ENCODE measurements at places on chromosomes 4 and X. TPM values are rescaled to one million over a fixed set of nuclear protein-coding genes. Genes with fewer than 3 reads are reported as not detected.

Gene RBM3
- total RNA-seq: 337 TPM

Gene SEC24D
- 12.7 TPM for total RNA-seq

Gene TRAM1L1
- total RNA-seq: 0.49 TPM

Gene SYN1
- total RNA-seq: 0.29 TPM

Gene CSAG2
- not detected for total RNA-seq

Gene AREG
- 21.5 TPM for total RNA-seq

Gene GLOD5
- total RNA-seq: not detected

Gene WNK3
- total RNA-seq: 0.11 TPM

Gene ASMT
- 0.38 TPM for total RNA-seq

Gene TMPRSS11A
- not detected for total RNA-seq

Gene ARR3
- not detected for total RNA-seq

Gene LNX1
- total RNA-seq: 0.06 TPM

Gene FAM47E
- total RNA-seq: 0.10 TPM

Gene ASB5
- total RNA-seq: 0.03 TPM

Gene PRRG1
- 4.3 TPM for total RNA-seq

Gene ARHGEF38
- not detected for total RNA-seq

Gene USP9X
- total RNA-seq: 25.8 TPM

Gene SPATA4
- total RNA-seq: 0.24 TPM

Gene HPSE
- total RNA-seq: 1.3 TPM

Gene CXXC4
- 0.05 TPM for total RNA-seq

Gene RBMX2
- 27.1 TPM for total RNA-seq

Gene TDO2
- total RNA-seq: 0.55 TPM

Gene EXOSC9
- 23.8 TPM for total RNA-seq

Gene MSX1
- total RNA-seq: 10.1 TPM

Gene GIMD1
- not detected for total RNA-seq

Gene ZFYVE28
- 1.8 TPM for total RNA-seq

Gene RHOXF1
- total RNA-seq: not detected

Gene ETDC
- not detected for total RNA-seq

Gene MAOB
- 0.29 TPM for total RNA-seq

Gene FGFR3
- total RNA-seq: 2.7 TPM

Gene L1CAM
- 20.2 TPM for total RNA-seq

Gene TLR8
- not detected for total RNA-seq

Gene CWH43
- not detected for total RNA-seq

Gene GDPD2
- 0.03 TPM for total RNA-seq

Gene DMRTC1
- total RNA-seq: not detected

Gene PAGE3
- not detected for total RNA-seq

Gene S100P
- 184 TPM for total RNA-seq

Gene PPP4R3C
- total RNA-seq: not detected

Gene PRAF2
- 35.6 TPM for total RNA-seq

Gene SLC34A2
- not detected for total RNA-seq

Gene MAB21L2
- total RNA-seq: not detected

Gene P2RY4
- total RNA-seq: not detected

Gene MXRA5
- total RNA-seq: not detected

Gene MAGEC3
- not detected for total RNA-seq

Gene IL2RG
- total RNA-seq: 0.11 TPM

Gene RNF113A
- total RNA-seq: 32.3 TPM

Gene LRP2BP
- total RNA-seq: 0.08 TPM

Gene SPATA18
- total RNA-seq: 4.5 TPM

Gene SETD7
- total RNA-seq: 36.6 TPM

Gene XKRX
- 0.89 TPM for total RNA-seq

Measured in A549 treated with AZD2906 at 1 μM for 4 hours (cell line).